ENCODE measurements at places on chromosomes 2 and 18.

DNA sequence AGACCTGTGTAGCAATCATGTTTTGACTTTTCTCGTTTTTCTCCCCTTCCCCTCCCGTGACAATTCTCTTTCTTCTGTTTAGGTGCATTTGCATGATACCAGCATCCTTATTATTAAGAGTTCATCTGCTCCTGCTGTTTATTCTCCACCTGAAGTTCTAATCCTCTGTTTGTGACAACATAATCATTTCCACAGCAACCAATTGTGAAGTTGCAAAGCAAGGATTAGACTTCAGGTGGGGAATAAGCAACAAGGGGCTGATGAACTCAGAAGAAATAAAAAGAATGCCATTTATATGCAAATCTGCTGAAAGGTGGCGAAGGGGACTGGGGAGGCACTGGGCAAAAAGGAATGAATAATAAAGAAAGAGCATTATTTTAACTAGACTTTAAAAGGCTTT is 124.8 kb upstream of the LINC00305 start:
- no peak for DNase-seq

DNA sequence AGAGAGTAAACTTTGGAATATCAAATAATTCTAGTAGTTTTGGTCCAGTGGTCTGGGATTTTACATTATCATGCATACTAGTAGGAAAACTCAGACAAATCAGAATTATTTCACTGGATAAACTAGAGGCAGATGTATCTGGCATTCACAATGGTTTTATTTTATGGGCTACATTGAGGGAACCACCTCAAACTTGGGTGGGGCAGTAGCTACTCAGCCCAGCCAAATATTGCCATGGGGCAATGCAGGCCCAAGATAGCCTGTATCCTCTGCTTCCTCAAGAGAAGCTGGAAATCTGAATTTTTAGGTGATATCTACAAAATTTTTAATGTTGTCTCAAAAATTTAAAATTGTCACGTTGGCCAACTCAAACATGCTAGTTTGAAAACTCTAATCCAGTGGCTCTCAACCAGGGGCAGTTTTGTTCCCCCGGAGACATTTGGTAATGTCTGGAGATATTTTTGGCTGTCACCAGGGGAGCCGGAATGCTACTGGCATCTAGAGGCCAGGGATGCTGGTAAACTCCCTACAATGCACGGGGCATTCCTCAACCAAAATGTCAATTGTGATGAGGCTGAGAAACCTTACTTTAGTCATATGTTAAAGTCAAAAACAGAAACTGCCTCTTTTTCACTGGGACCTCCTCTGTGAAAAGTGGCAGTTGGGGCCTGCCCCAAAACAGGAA is 172.8 kb upstream of the SPRED2 start:
- DNase-seq: no peak

GRCh38 chr2:2294183-2294690 is 36.8 kb downstream of the MYT1L start:
- DNase-seq: no peak

DNA sequence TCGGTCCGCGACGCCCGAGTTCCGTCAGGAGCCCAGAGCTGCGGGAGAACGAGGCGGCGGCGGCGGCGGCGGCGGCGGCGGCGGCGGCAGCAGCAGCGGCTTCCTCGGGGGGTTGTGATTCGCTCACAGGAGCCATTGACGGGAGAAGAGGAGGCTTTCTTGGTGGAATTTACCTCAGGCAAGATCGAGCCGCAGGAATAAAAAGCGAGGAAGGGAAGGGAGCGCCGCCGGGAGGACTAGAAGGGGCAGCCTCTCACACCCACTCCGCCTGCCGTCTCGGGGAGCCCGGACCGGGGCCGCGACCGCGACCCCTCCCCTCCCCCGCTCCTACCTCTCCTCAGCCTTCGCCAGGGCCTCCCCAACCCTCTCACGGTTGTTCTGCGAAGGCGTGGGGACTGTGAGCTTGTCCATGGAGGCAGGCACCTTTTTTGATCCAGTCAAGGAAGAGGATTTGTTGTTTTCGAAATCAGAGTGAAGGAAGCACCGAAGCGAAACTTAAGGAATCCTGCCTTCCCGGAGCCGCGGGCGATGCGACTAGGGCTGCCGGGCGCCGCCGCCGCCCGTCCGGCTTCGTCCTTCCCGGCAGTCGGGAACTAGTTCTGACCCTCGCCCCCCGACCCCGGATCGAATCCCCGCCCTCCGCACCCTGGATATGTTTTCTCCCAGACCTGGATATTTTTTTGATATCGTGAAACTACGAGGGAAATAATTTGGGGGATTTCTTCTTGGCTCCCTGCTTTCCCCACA is 506 bp downstream of the BMPR2 start:
- peak; percentile 56 for DNase-seq

DNA sequence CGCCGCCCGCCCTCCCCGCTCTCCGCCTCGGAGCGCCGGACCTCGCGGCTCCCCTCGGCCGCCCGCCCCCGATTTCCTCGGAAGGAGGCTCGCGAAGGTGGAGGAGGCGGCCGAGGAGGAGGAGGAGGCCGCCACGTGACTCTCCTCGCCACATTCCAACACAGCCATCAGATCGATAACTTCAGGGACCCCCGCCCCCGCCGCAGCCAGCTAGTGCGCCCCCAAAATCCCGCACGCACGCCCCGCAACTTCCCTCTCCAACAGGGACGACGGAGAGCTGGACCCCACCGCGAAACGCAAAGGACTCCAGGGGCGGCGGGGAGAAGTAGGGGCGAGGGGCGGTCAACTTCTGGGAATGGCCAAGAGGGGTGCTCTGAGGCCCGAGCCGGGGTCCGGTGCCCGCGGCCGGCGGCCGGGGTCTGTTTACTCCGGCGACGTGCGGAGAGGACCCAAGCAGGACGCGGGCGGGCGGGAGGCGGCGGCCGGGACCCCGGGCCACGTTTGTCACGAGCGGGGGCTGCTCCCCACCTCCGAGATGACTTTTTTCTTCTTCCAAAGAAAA is 2.0 kb downstream of the ZNF521 start:
- peak; percentile 28 for DNase-seq

DNA sequence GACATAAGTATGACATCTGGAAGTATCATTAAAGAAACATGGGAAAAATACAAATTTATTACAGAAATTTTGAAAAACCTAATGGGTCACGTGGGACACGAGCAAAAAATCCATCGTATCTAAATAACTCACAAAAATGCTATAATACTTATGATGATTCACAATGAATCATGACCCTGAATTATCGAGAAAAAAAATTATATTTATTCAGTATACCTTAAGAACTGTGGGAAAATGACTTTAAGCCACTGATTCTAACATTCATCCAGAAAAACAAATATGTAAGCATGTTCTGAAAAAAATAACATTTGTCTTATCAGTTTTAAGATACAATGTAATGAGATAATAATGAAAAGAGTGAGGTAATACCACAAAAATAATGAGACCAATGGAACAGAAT is 51.8 kb downstream of the ZNF385B start:
- DNase-seq: no peak

- DNase-seq: no peak
Observed at GRCh38 chr2:26727641-26728561, 35.4 kb downstream of the KCNK3 start.

GRCh38 chr2:86107031-86107430 is 996 bp downstream of the PTCD3 start:
- no peak for DNase-seq

DNA sequence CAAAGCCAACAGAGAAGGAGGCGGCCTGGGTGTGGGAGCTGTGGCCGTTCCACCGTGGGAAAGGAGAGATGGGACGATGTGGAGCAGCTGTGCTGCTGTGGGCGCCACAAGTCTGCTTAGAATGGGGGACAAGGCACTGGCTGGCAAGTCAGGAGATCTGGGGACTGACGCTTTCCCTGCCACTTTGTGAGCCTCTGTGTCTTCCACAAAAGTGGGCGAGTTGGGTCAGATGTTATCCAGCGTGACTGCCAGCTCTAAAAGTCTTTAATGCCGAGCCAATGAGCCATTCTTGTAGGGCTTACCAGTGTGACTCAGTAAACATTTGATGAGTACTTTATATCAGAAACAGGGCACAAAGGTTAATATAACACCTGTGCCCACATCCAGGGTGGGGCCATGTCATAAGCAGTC is 113.6 kb upstream of the MGAT5 start:
- DNase-seq: peak; percentile 79

DNA sequence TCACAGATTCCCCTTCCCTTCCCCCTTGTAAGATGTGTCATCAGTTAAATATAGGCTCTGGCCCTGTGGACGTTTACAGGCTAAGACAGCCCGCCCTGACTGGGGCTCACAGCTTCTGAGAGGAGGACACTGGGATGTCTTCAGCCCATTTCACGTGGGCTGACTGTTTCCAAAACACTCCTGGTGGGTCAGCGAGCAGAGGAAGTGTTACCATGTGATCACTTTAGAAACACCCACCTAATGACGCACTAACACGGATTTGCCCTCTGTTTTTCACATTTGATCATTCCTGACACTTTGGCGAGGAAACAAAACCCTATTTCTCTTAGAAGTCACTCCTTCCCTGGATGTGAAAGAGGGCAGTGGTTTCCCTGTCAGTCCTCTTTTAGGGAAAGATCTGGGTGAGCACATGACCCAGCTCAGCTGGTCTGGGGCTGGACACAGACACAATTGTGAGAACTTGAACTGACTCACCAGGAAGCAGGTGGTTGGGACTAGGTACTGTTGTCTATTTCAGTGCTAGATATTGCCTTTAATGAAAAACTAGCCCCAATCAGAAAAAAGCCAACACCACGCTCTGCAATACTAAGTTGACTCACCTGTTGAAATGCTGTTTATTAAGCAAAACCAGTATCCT is 38.8 kb downstream of the BMP10 start:
- DNase-seq: peak; percentile 35

GRCh38 chr2:119240311-119241204 is 16.9 kb downstream of the STEAP3 start:
- peak; percentile 48 for DNase-seq

DNA sequence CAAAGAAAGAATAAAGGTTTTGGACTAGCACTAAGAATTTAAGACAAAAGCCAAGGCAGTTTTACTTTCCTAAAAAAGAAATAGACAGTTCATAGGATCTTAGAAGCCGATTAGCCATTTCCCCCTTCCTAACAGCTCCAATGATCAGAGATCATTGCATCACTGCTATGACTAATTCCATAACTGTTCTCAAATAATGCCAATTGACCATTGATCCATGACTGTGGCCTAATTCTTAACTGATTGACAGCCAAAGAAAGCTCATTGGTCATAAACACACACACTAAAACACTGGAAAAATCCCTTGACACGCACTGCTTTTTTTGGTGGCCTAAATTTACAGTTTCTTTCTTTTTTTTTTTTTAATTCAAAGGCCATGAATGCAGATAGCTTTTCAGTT is 345.0 kb upstream of the ACVR2A start:
- DNase-seq: no peak

DNA sequence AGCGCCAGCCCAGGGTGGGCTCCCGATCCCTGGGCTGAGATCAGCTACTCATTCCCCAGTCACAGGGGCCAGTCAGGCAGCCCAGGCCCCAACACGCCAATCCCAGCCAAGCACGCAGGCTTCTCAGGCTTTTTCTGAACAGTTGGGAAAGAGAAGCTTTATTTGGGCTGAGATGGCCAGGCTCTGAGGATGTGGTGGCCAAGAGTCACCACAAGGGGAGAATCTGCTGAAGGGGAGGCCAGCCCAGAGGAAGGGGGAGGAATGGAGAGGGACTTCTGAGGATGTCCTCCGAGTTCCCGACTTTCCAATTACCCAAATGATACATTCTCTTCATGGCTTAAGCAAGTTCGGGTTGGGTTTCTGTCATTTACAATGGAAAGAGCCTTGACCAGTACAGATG is 2.8 kb upstream of the DIPK1C start:
- DNase-seq: peak; percentile 20

DNA sequence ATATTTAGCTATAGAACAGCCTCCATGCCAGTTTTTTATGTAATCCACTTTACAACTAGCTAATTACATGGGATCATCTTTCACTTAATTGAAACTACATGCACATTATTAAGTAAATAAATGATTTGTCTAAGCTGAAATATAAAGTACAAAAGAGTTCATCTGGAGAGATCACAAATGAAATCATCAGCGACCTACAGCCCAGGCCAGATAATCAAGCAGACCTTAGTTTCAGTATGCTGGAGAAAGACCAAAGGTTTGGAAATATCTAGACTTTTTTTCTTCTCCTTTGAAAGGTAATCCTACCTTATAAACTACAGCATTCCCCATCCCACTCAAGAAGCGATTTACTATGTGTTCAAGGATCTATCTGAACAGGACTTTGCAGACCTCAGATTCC is 26.5 kb downstream of the FIGN start:
- no peak for DNase-seq

DNA sequence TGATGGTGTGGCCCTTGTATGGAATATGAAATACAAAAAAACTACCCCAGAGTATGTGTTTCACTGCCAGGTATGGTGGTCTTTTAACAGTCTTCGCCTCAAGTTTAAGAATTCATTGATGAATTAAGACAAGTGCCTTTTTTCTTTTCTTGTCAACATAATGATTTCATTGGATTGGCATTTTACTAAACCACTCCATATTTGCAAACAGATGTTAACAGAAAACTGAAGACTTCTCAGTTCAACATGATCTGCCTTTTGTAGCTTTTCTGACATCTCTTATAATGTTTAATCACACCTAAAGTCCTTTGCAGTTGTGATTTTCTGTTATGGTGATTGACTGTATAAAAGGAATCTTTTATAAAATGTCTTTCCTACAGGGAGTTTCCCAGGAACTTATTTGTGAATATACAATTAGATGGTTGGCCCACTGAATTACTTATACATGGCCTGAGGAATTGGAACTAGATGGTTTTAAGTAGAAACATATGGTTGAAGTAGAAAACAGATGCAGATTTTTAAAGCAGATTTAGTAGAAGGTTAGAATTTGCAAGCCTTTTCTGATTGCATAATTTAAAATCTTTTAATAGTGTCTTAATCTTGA is 39.7 kb downstream of the DYNC1I2 start:
- DNase-seq: no peak

- DNase-seq: no peak
Observed at GRCh38 chr2:109417701-109418335, 195.9 kb downstream of the SEPTIN10 start.

DNA sequence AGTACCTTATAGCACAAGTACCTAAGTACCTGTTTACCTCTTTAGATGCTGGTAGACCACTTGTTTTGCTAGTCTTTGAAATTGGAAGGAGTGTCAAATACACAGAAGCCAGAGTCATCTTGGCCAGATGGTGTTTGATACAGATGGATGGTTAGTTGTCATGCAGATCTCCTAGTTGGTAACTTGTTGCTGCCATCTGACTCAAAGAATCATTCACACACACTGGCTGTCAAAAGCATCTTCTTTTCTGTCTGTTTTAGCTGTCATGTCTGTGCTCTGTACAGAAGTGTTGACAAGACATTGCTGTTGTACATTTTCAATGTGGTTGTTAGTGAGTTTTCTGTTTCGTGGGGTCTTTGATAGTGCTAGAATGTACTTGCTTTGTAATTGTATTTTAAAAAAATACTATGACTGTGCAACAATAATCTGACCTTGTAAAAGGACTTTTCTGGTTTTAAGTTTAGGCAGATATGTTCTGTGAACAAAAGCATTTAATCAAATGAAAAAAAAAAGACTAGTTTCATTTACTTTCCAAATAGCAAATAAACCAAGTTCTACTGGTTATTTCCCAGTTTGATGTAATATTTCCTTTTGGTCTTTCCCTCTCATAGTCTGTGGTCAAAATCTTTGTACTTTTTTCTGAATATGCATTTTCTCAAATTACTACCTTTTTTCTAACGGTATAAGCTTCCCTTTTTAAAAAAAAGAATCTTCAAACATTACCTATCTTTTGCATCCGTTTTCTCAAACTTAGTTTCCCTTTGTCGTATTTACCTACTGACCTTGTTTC is 39.9 kb downstream of the TANK start:
- DNase-seq: no peak
